ENCODE measurements at places on chromosomes 12 and 14.

DNA sequence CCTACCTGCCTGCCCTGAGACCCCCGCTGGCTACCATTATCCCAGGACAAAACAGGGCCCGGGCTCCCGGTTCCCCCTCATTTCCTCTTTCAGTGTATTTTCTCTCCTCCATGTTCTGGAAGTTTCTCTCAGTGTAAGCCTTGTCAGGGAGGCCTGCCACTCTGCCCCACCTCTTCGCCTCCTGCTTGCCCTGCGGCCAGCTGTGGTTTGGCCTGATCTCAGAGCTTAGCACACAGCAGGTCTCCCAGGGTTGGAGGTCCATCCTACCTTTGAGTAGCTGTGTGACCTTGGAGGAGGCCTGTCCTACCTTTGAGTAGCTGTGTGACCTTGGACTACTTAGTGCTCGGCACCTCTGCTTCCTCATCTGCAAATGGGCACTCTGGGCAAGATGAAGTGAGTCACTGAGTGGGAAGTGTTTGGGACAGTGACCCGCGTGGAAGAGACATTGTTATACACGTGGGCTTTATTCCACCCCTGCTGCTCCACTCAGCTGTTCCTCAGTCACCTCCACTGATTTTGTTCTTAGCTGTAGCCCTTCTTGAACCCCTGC lies 212.7 kb downstream of the ZFP36L1 start:
- DNase-seq = no peak

DNA sequence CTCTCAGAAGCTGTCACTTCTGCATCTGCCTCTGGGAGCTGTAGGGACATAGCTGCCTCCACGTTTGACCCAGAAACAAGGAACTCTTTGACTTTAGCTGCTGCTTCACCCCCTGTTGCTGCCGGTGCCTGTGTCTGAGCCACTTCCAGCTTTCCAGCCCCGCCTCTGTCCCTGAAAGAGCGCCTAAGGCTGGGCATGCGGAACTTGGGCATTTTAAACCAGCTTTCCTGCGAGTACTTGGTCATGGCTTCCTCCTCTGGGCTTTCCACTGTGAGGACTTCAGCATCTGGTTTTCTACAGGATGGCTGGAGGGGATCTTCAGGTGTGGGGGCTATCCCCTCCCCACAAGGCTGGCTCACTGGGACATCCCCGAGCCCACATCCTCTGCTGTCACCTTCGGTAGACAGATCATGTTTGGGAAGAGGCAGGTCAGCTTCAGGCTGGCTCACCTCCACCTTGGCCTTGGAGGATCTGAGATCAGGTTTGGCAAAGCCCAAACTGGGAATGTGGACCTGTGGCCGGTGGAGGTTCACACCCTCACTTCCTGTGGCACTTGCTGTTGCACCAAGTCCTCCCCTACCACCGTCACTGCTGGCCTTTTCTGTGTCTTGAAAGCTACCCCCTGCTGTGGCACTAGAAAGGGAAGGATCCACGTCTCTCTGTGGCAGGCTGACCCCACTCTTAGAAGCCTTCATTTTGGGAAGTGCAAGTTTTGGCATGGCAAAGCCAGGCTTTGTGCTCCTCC lies 15.2 kb downstream of the PLD4 start:
- no peak for DNase-seq

GRCh38 chr12:121323908-121324307 lies 27.4 kb upstream of the CAMKK2 start:
- no peak for DNase-seq

- no peak for DNase-seq
Measured at GRCh38 chr12:12147111-12147510, 76.4 kb downstream of the BCL2L14 start.

- peak; percentile 19 for DNase-seq
Measured at GRCh38 chr12:118190266-118190665, 54.3 kb downstream of the PEBP1 start.

- DNase-seq = no peak
Measured at GRCh38 chr12:6059860-6060565, 64.5 kb downstream of the VWF start.

DNA sequence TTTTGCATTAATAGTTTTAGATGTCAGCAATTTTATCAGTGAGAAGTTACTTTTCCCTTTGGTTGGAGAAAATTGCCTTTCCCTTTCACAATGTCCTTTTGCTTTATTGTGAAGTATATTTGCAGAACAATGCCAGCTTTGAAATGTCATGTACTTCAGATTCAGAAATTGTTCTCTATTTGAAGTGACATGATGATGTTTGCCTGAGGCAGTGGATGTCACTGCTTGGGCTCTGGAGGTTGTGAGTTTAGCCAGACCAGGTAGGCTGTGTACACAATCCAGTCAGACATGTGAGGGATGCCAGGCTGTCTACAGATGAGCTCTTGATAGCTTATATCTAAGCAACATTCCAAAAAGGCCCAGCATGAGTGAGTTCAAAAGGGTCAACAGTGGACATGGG lies 451.9 kb upstream of the FBXO33 start:
- no peak for DNase-seq

GRCh38 chr14:104856869-104857860 lies 7.9 kb upstream of the CEP170B start:
- no peak for DNase-seq

GRCh38 chr12:85278598-85279448 lies 1.2 kb upstream of the ALX1 start:
- no peak for DNase-seq

- DNase-seq = peak; percentile 1
Measured at GRCh38 chr12:20463913-20464524, 95.7 kb downstream of the PDE3A start.

- DNase-seq = no peak
Measured at GRCh38 chr14:39857376-39858055, 425.3 kb upstream of the FBXO33 start.

GRCh38 chr12:5456906-5457305 lies 25.0 kb downstream of the NTF3 start:
- DNase-seq = no peak

GRCh38 chr12:79151956-79152355 lies 287.4 kb downstream of the SYT1 start:
- DNase-seq = no peak

GRCh38 chr12:108559748-108560147 lies 1.2 kb downstream of the SART3 start:
- DNase-seq = no peak
